IMR-90 (cell line): ENCODE measurements at places on chromosomes 7 and 10. TPM values are rescaled to one million over a fixed set of nuclear protein-coding genes. Genes with fewer than 3 reads are reported as not detected.

Gene ACBD7
- total RNA-seq: 0.54 and 1.1 TPM in 2 replicates

Gene SPDYE6
- not detected in 2 replicates for total RNA-seq

Gene MYL10
- not detected in 2 replicates for total RNA-seq

DNA sequence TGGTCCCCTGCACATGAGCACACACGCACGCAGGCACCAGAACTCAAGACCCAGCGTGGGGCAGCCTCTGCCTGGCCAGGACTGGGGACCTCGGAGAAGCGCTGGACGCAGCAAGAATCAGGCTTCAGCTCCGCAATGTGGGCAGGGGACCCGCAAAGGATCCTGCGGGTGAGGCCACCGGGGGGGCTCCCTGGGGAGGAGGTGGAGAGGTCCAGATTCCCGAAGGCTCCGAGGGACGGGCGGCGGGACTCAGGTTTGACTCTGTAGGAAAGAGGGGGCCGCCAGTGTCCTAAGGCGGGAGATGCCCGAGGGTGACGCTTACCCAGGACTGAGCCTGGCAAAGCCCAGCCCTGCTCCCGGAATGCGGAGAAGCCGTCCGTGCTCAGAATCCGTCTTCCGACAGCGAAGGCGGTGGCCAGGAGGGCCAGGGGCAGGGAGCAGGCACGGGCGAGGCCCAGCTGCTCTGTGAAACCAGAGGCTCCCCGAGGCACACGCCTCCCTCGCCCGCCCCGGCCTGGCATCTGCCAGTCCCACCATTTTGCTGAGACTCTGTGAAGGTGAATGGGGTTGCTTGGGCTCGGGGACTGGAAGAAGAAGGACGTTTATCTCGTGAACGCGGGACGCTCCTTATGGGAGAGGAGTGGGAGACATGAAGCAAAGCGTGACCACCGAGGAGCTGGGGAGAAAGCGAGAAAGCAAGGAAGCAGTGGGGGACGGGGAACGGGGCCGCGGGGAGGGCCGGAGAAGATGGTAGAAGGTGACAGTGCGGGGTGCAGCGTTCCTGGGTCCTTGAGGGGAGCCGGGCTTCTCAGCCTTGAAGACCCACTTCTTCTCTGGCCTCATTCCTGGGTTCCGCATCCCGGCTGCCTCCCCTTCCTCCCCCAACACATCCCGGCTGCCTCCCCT is 489.2 kb downstream of the PTPRN2 start:
- H3K36me3 ChIP-seq: no peaks in the 10 kb centered on the region
- no peak overlapping the region for H3K27ac ChIP-seq
- no peak for DNase-seq
- H3K4me1 ChIP-seq: no peaks in the 10 kb centered on the region

Gene LFNG
- 1.4 and 1.8 TPM in 2 replicates for total RNA-seq

DNA sequence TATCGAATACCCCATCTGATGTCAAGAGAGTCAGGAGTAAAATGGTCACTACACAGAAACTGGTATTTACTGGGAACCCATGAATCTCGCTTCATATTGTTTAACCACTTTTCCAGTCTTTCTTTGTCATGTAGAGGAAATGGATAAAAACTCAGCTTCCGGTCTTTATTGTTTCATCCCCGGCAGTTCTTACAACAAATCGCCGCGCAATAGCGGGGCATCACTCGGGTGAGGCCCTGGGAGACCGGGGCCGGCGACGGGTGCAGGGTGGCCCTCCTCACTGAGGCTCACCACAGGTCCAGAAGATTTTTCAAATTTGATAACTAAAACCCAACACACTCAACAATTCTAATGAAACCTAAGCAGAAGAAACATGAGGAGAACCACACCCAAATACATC is 35.6 kb upstream of the PTPRN2 start:
- H3K4me1 ChIP-seq: no peaks in the 10 kb centered on the region; the same call in 1 of the 2 replicates
- H3K27ac ChIP-seq: no peak overlapping the region
- H3K36me3 ChIP-seq: peaks cover 2% of the 10 kb centered on the region; the same call in 1 of the 2 replicates
